ENCODE measurements at places on chromosomes 1 and 21.

GRCh38 chr1:97245682-97246081, 524.1 kb downstream of the PTBP2 start:
- no peak for DNase-seq

DNA sequence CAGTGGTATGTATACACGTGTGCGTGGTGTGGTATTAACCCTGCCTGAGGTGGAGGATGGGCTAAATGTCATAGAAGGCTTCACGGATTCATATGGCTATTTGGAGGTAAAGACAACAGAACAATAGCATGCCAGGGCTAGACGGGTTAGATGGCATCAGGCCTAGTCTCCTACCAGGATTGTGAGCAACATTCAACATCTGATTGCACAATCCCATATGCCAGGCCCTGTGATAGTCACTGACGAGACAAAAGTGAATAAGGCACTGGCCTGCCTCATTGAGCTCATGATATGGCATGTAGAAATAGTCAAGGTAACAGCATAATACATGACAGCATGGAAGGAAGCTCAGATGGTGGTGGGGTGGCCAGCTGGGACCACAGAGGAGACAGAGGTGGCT, 167.1 kb upstream of the BEND5 start:
- DNase-seq = no peak

DNA sequence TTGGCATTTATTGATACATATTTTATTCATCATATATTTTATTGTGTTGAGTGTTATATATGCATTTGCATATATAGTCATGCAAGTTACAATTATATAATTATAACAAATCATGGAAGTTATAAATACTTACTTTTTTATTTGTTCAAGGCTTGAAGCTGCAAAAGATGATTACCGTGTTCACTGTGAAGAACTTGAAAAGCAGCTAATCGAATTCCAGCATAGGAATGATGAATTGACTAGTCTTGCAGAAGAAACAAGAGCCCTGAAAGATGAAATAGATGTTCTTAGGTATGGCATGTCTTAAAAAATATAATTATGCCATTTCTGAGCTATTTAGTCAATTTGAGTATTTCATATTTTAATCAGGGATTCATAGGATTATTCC, 32.1 kb downstream of the HOOK1 start:
- no peak for DNase-seq

- DNase-seq = no peak
These were observed 19.7 kb downstream of the SYNJ1 start for GRCh38 chr21:32708069-32708468.

DNA sequence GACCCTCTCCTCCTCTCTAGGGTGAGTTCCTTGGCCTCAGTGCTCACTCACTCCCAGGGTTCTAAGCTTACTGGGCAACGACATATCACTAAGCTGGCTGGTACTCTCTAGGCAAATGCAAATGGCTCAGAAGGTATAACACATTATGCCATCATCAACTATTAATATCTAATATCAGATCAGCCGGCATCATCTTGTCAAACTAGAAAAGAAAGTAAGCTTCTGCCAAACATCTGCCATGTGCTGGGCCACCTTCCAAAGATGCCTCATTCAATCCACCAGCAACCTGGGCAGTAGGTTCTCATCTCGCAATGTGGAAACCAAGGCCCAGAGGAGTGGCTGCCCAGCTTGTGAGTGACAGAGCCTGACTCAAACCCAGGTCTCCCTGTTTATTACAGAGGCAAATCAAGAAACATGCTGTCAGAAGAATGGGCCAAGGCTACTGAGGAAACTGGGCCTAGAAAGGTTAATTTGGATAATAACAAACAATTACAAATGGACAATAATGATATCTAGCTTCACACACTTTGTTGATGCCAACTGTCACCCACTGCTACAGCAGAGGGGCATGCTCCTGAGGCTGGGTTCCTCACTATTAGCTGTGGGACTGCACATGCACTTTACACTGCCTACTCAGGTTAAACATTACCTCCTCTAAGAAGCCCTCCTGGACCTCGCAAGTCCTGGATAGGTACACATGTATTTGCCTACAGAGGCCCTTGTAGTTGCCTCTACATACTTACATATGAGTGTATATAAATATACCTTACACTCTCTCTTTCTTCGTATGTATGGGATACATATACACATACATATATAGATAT, 183.3 kb upstream of the JUN start:
- DNase-seq = no peak

DNA sequence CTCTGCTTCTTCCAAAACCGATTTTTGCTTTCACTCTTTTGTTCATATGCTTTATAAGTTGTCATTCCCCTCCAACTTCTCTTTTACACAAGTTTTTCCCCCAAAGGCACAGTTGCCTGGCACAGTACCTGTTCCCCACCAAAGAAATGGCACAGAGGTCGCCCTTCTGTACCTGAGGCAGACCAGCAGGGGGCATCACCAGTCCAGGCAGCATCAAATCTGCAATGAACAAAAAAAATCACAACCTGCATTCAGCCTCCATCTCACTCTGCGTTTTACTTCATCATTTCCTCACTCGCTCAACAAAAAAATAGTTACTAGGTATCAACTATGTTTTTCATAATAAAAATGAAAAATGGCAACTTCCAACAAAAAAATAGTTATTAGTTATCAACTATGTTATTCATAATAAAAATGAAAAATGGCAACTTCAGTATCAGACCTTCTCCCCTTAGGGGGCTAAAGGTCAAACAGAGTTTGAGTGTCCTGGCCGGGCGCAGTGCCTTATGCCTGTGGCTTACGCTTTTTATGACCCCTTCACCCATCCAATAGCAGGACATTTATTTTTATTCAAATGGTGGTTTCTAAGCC, 4.1 kb downstream of the EIF2D start:
- no peak for DNase-seq
